ENCODE measurements at places on chromosomes 3 and 15.

DNA sequence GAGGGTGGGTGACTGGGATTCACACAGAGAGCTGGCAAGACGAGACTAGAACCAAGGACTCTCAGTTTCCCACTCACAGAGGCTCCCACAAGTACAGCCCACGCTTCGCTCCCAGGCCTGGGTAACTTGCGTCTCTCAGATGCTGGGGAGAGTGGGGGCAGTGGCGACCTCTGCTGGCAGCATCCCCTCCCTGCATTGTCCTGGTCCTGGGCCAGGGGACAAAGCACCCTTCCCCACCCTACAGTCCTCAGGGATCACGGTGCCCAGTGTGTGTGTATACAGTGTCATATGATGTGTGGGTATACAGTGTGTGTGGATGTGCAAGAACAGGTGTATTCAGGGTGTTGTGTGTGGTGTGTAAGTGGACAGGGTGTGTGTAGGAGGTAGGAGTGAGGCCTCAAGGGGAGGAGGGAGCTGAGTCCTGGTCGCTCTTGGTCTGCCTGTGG, 12.8 kb downstream of the VILL start:
- DNase-seq: peak; percentile 8

DNA sequence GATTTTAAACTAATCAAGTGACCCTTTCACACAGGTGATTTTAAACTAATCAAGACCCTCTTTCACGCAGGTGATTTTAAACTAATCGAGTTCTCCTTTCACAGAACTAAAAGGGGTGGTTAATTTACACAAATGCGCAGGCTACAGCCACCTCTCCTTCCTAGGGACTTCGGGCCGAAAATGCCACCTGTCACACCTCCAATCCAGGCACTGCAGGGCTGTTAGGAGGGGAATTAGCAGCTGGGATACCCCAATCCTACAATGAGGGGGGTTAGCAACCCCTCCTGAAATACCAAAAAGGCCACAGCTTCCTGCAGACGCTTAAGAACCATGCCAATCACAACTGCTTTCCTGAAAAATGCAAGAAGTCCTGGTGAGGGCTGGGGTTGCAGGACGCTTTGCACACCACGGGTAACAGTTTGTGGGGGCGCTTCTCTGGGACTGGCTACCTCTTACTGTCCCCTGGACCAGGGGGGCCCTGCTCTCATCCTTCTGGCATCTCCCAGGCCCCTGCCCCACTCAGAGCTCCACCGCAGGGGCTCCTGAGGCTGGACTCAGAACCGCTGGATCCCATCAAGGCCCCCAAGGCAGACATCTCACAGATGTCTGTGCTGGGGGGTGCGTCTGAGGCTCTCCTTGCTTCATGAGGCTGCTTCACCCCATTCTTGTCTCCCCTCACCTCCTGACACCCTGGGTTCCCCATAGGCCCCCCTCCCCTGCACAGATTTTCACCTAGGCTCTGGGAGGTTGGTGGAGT, 145.9 kb downstream of the OR4M2 start:
- no peak for DNase-seq

GRCh38 chr3:80035021-80035420, 267.2 kb upstream of the ROBO1 start:
- DNase-seq: no peak

- no peak for DNase-seq
Observed at GRCh38 chr3:178174201-178174915, 361.9 kb upstream of the KCNMB2 start.

- peak; percentile 16 for DNase-seq
Observed at GRCh38 chr3:133949438-133949837, 53.8 kb upstream of the RAB6B start.

GRCh38 chr3:149120051-149120972, 9.1 kb upstream of the HPS3 start:
- DNase-seq: no peak

DNA sequence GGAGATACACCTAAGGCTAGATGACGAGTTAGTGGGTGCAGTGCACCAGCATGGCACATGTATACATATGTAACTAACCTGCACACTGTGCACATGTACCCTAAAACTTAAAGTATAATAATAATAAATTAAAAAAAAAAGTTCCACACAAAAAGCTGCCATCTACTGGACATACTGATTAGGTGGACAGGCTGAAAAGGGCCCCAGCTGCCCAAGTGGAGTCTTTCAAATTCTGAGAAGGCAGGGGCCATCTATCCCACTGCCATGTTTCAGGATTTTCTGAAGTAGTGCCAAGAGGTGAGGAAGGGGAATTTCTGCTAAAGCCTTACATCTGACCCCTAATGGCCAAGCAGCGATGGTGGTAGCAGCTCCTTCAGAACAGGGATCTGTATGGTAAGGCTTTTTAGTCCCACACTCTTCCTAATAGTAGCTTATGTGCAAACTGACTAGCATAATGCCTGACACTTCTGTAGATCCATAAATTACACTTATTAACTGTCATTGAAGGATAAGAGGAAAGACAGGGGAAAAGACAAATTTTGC, 7.7 kb downstream of the FSTL1 start:
- no peak for DNase-seq

DNA sequence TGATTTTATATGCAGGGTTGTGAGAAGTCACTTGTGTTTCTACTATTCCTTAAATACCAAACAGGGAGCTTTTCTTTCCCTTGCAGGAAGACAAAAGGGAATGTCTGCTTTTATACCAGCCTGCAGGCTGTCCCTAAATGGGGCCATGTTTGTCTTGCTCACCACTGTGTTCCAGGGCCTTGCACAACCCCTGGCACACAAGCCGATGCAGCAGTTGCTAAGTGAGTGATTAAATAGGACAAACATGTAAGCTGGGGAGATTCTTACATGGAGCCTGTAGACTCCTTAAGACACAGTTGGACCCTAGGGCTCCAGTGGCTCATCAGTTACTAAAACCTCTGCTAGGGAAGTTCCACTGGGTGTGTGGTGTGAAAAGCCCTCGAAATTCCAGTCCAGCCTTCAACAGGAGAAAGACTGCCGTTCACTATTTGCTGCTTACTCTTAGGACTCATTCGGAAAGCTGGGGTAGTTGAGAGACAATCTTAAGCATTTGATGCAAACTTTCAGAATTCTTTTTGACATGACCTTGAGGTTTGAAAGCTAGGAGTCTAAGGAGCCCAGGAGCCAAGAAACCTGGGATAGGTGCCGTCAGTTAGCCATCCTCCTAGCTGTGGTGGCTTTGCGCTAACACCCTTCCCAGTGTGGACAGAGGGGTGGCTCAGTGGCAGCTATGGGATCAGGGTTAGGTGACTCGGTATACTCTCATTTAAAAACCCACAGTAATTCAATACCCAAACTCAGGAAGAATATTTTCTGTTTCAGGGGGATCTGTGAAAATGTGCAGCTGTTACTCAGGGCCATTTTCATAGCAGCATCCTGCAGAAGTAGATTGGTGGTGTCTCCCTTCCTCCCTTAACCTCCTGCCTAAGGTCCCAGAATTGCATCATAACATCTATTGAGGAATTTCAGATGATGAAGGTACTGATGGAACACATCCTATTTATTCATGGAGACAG, 39.1 kb downstream of the SYNM start:
- DNase-seq: peak; percentile 18

DNA sequence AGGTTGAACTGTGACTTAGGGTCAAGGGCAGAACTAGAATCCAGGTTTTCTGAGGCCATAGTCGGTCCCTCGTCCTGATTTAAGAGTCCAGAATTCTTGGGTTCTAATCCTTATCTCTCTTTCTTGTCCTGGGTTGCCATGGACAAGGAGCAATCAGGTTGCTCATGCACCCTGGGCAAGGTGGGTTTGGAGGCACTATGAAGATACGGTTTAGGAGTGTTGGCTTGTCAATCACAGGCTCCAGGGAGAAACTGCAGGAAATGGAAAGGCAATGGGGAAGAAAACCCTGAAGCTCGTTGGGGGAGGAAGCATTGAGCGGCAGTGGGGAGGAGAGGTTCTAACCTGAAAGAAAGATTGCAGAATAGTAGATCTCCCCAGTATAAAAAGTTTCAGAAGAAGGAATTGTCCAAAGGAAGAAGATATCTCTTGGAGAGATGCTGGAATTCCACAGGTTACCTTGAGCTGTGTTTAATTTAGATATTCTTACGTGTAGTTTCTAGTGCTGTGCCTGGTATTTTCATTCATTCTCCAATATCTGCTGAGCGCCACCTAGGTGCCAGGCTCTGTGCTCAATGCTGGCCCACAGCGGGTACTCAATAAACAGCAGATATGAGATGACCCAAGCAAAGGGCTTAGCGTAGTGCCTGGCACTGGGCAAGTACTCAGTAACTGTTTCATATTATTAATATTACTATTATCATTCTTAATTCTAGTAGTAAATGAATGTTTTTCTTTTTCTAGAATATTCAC, 2.0 kb downstream of the ACAN start:
- no peak for DNase-seq

- DNase-seq: peak; percentile 36
Observed at GRCh38 chr15:73991260-73991659, 835 bp downstream of the STOML1 start.

DNA sequence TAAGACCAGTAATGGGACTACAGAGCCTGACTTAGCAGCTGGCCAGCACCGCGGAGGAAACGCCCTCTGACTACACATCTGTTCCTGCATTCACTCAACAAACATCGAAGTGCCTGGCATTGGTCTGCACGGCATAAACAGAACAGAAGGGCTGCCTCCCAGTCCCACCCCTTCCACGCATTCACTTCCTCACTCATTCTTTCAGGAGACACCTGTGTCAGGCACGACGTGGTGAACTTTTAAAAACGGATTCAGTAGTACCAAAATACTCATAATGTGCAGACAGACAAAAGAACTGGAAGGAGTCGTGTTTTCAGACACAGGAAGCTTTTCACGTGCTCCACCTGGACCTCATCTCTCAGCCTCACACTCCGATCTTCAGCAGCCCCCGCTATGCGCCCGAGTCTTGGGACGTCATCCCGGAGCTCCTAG, 123.3 kb downstream of the XXYLT1 start:
- no peak for DNase-seq

DNA sequence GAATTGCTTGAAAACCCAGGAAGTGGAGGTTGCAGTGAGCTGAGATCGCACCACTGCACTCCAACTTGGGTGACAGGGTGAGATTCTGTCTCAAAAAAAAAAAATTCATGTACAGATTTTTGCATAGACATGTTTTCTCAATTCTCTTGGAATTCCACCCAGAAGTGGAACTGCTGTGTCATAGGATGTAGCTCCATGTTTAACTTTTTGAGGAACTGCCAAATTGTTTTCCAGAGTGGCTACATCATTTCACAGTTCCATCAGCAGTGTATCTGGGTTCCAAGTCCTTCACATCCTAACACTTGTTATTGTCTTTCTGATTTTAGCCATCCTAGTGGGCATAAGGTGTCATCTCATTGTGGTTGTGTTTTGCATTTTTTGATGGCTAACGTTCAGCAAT, 9.9 kb downstream of the CAPN7 start:
- no peak for DNase-seq

Measured in HAP-1 (cell line).